Stimulated activated CD8-positive, alpha-beta memory T cell treated with anti-CD3 and anti-CD28 coated beads, Interleukin-4, amount 100 ng/mL, for 4 hours (primary cell): ENCODE measurements at places on chromosomes 5 and 9.

- no peak for DNase-seq
Observed at GRCh38 chr5:59186623-59187022, 603.7 kb downstream of the RAB3C start.

DNA sequence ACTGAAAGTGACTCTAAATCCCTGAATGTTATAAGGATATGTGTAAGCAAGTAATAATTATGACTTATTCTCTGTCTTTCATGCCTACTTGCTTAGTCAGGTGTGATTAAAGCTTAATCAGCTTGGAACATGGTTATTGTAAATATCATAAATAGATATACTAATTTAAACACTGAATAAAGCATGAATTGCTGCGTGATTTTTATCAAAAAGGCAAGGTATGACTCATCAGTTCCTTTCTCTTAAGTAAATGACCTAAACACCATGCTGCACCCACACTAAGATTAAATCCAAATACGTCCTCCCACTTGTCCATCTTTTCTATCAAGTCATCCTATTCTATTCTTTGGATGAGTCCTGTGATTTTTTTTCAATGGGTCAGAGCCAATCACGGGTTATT lies 124.6 kb upstream of the MTAP start:
- no peak for DNase-seq

DNA sequence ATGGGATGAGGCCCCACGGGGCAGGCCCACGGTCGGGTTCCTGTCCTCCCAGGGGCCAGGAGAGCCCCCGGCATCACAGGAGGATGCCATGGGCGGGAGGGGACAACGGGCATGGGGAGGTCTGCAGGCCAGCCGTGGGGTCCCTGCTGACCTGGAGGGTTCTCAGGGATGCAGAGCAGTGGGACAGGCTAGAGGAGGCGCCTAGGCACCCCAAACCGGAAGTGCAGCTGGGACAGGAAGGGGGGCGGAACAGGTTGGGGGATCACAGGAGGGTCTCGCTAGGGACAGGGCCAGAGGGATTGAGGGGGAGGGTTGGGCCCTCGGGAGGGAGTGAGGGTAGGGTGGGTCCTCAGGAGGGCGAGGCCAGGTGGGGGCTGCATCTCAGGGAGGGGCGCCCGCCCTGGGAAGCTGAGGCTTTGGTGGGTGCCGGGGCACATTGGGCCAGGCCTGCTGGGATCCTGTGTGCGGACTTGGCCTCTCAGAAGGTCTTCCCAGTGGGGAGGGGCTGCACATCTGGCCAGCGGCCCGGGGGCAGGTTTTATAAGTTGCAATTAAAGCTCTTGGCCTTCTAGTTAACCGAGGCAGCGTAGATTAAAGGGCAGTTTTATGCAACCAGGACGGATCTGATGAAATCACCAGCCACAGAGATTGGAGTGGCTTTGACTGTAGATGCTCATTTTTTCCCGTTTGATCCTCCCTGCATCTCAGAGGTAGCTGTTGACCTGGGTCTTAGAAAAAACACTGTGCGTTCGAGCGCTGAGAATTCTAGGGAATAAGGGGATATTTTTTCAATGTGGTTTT lies 20.1 kb downstream of the NKD2 start:
- no peak for DNase-seq

GRCh38 chr5:1130218-1130946 lies 18.5 kb upstream of the SLC12A7 start:
- no peak for DNase-seq

DNA sequence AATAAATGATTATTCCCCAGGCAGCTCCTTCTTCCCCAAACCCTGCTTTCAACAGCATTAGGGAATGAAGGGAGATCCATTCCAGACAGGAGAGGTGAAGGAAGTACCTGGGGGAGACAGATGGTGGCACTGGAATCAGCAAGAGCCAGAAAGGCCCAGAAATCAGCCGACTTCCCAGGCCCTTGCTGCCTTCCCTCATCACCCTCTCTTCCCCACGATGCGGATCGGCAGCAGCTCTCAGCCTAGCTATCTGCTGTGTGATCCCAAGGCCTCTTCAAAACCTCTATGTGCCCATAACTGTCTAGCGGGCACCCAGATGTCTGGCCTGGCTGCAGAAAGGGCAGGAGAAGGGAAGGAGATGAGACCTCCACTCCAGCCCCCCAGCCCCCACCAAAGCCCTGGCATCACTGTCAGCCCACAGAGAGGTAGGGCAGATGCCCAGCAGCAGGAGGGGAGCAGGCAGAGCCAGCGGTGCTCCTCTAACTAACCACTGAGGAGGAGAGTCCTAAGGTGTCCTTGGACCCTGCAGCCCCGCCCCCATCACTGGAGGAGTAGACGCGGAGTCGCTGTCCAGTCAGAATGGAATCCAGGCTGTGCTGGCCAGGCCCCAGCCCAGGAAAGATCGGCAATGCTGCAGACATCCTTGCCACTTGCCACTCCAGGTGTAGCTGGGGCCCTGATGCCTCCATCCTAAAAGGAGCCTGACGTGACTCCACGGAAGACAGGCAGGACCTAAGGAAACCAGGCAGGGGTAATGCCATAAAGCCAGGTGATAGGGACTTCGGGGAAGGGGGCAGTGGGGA lies 12.7 kb downstream of the CNTFR start:
- no peak for DNase-seq

DNA sequence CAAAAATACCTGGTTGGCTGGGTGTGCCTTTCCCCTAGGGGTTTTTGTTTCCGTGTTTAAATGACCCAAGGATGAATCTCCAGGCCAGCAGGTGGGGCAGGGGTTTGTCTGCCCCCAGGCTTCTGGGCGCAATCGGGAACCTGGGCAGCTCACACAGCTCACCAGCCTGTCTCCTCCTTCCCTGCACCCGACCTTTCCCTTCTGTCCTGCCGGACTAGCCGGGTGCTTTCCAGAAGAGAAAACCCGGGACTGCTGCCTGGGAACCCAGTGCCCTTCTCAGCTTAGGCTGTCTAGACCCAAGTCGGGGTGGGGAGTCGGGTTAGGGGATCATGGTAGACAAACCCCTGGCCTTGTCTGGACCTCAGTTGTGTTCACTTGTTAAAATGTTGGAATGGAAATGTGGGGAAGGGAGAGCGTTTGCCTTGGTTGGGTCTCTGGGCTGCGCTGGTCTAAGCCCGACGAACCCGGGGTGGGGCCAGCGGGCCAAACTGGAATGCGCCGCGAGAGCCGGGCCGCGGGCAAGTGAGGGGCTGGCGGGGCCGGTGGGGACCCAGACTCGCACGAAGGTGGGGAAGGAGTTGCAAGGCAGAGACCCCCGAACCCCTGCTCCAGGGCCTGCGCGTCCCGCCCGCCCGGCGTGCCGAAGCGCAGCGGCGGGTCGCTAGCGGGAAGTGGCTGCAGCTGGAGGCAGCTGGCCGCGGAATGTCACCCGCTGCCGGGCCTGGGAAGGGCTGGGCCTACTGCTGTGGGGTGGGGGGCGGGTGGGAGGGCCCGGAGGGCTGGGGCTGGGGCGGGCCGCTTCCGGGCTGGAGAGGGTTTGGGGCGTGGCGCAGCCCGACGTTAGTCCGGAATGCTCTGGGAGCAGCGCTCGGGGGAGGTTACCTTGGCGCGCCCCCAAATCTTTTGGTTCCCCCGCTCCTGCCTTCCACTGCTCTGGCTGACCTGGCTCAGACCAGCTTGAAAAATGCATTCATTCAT lies 84.6 kb downstream of the DAB2IP start:
- DNase-seq, result no peak

GRCh38 chr9:115196919-115197318 lies 79.0 kb upstream of the TNC start:
- DNase-seq, result no peak

GRCh38 chr5:65482296-65482735 lies 596 bp upstream of the ADAMTS6 start:
- DNase-seq, result no peak
